ENCODE measurements at places on chromosomes 6 and 20.
A peak's percentile ranks its signal among the peaks of the same experiment; 100 is the strongest.

- no peak overlapping the region for H3K4me3 ChIP-seq
- no peak overlapping the region for H3K27ac ChIP-seq
- DNase-seq = peak; percentile 54
- H3K4me1 ChIP-seq = no peaks in the 10 kb centered on the region
- H3K36me3 ChIP-seq = no peaks in the 10 kb centered on the region
Measured at GRCh38 chr6:168333491-168333890, 13.9 kb upstream of the DACT2 start.

DNA sequence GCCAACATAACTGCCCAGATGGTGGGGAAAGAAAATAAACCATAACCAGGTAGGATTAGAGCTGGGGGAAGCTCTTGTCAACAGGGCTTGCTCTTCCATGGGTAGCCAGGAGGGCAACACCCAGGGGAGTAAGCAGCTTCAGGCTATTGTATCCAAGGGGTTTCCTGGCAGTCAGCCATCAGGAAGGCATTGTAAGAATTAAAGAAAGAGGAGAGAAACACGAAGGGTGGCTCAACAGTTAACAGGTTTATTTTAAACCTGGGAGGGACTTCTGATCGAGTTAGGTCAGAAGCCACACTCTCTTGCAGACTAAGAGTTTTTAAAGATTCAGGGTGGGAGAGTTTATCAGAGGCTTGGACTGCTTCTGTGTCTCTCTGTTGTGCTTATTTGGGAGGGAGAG, 114.2 kb downstream of the QRSL1 start:
- DNase-seq = no peak
- no peak overlapping the region for H3K4me3 ChIP-seq
- H3K27me3 ChIP-seq = no peaks in the 10 kb centered on the region
- no peaks in the 10 kb centered on the region for H3K36me3 ChIP-seq

DNA sequence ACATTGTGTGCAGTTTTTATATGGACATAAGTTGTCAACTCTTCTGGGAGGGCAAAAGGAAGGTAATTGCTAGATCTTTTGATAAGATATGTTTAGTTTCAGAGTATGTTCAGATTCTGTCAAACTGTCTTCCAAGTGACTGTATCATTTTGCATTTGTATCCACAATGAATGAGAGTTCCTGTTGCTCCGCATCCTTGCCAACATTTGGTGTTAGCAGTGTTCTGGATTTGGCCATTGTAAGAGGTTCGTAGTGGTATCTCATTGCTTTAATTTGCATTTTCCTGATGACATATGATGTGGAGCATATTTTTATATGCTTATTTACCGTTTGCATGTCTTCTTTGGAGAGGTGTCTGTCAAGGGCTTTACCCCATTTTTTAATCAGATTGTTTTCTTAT, 150.2 kb downstream of the CDKAL1 start:
- no peak overlapping the region for H3K4me3 ChIP-seq
- H3K27ac ChIP-seq = no peak overlapping the region
- no peak for DNase-seq
- no peaks in the 10 kb centered on the region for H3K36me3 ChIP-seq
- peaks cover 9% of the 10 kb centered on the region for H3K4me1 ChIP-seq
- H3K27me3 ChIP-seq = no peaks in the 10 kb centered on the region

GRCh38 chr6:99096170-99096569, 148.4 kb upstream of the FBXL4 start:
- no peaks in the 10 kb centered on the region for H3K36me3 ChIP-seq
- DNase-seq = no peak
- H3K4me3 ChIP-seq = no peak overlapping the region
- no peaks in the 10 kb centered on the region for H3K27me3 ChIP-seq
- H3K27ac ChIP-seq = no peak overlapping the region
- H3K4me1 ChIP-seq = no peaks in the 10 kb centered on the region

Measured in K562 (cell line).